Transverse colon (tissue), 4 donors: ENCODE measurements at places on chromosomes 12 and 14. TPM values are rescaled to one million over a fixed set of nuclear protein-coding genes. Genes with fewer than 3 reads are reported as not detected.

DNA sequence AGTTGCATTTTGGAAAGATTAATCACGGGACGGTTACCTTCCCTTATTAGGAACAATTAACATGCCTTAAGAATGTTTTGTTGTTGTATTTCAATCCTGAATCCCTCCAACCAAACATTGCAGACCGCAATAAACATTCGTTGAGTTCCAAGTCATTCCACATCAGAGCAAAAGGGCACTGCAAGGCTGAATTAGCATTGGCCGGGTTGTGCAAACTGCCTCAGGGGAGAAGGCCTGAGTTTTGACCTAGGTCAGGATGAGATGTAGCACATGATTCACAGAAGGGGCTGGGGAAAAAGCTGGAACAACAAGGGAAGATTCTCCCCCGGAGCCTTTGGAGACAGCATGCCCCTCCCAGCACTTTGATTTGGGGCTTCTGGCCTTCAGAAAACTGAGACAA lies 82.1 kb upstream of the BDKRB2 start:
- no peak overlapping the region for H3K27ac ChIP-seq
- no peak overlapping the region for H3K4me3 ChIP-seq
- no peaks in the 10 kb centered on the region for H3K27me3 ChIP-seq
- no peaks in the 10 kb centered on the region for H3K4me1 ChIP-seq
- DNase-seq = no peak

DNA sequence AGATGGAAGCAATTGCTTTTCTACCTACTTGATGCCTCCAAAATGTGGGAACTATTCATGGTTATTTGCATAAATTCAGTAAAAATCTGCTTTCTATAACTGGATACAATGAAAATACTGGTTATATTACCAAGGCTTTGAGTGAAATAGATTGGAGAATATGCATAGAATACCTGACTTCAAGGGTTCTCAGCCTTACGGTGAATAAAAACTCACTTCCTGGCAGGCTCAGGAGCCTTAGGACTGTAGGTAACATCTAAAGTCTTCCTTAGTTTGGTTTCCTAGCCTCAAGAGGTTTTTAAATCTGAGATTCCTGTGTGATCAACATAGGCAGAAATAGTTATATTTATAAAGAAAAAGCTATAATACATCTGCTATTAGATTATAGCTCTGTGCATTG lies 158.6 kb downstream of the SLC41A2 start:
- DNase-seq = no peak
- H3K36me3 ChIP-seq = no peaks in the 10 kb centered on the region
- no peaks in the 10 kb centered on the region for H3K27me3 ChIP-seq
- H3K4me1 ChIP-seq = no peaks in the 10 kb centered on the region
- no peak overlapping the region for H3K4me3 ChIP-seq
- no peak overlapping the region for H3K27ac ChIP-seq

- peak overlapping the region; percentile 93 for H3K27ac ChIP-seq
- H3K4me1 ChIP-seq = peaks cover 43% of the 10 kb centered on the region
- no peaks in the 10 kb centered on the region for H3K36me3 ChIP-seq
- H3K4me3 ChIP-seq = peak overlapping the region; percentile 76
- DNase-seq = no peak
Observed at GRCh38 chr12:26937443-26937862, 328 bp downstream of the INTS13 start.

- no peak overlapping the region for H3K4me3 ChIP-seq
- peaks cover 52% of the 10 kb centered on the region for H3K4me1 ChIP-seq
- H3K27ac ChIP-seq = peak overlapping the region; percentile 84
- no peaks in the 10 kb centered on the region for H3K36me3 ChIP-seq
- no peak for DNase-seq
- H3K27me3 ChIP-seq = no peaks in the 10 kb centered on the region
Observed at GRCh38 chr14:68172216-68172615, 352.6 kb downstream of the RAD51B start.

INHBE gene
- not detected for total RNA-seq

KCNC2 gene
- total RNA-seq = not detected

KCNJ8 gene
- total RNA-seq = 3.7 TPM
